ENCODE measurements at places on chromosomes 2 and 18.
A peak's percentile ranks its signal among the peaks of the same experiment; 100 is the strongest.

- DNase-seq = no peak
Observed at GRCh38 chr2:27922842-27923241, 32.3 kb downstream of the BABAM2 start.

- no peak for DNase-seq
Observed at GRCh38 chr2:86382698-86383097, 45.3 kb upstream of the REEP1 start.

GRCh38 chr2:175887776-175888175 lies 114.3 kb downstream of the LNPK start:
- no peak for DNase-seq

DNA sequence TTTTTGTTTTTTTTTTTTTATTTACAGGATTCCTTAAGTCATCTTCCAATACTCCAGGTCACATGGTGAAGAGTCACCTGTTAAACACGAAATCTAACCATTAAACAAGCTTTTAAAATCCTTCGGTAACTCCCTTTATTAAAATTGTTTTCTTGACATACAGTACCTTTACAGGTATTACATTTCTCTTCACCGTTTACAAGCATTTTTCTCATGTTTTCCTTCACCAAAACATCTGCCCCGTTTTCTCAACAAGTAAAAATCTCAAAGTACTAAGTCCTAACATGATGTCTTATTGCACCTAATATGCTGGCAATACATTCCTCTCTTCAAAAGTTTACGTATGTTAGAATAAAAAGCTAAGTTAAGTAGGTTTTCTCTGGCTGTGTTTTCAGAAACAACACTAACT lies 1.1 kb downstream of the PUM2 start:
- no peak for DNase-seq

DNA sequence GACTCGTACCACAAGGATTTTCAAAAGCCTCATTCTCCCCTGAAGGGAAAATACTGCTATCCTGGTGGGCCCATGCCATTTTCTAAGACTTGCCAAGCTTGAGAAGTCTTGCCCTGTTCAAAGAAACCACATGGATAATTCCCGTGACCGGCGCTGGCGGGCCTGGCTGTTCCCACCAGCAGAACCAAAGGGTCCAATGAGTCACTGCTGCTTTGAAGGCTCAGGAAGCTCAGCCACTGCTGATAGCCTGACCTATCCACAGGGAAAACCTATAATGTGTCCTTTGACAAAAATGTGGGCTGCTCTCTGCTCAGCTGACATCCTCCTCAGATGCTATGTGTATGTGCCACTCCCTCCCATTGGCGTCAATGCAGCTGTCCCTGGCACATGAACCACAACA lies 137.9 kb upstream of the RAB12 start:
- DNase-seq = no peak

- no peak for DNase-seq
Observed at GRCh38 chr2:46876741-46877384, 38.7 kb downstream of the MCFD2 start.

GRCh38 chr2:6053743-6054142 lies 361.6 kb downstream of the SOX11 start:
- DNase-seq = no peak

- DNase-seq = no peak
Observed at GRCh38 chr2:70089983-70090525, 2.8 kb downstream of the PCBP1 start.

DNA sequence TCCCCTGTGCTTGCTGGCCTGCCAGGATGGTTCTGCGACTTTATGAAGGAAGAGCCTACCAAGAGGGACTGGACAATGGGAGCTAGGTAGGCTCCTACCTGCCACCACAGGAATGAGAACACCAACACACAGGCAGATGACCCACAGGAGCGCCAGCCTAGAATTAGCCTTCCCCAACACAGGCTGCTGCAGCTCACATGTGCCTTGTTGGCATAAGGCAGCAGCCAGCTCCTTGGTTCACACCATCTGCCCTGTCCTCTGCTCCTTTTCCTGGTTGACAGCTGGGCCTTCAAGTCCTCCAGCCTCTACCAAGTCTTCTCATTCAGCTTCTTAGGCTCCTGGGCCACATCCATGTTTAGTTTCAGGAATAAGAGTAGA lies 705.4 kb upstream of the RAB6C start:
- no peak for DNase-seq

DNA sequence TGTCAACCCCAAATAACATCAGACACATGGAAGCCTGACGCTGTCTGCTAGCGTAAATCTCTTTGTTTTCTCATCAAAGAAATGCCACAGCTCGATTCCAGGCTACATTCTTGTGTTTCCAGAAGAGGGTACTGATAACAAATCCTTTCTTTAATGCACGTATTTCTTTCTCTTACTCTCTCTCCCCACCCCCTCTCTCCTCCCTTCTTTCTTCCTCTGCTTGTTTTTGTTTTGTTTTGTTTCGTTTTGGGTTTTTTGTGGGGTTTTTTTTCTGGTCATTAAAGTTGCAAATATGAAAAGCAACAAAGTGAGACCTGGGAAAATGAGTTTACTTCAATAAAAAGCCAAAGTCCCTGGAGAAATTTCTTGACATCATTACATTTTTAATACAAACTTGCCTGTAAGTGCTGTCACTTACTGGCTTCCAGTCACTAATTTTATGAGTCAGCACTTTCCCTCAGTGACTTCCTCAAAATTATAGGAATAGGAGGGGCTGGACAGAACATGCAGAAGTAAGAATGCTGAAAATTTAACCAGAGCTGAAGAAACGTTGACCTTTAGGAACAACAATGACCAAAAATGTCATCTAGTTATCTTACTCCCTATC lies 106.7 kb upstream of the NABP1 start:
- DNase-seq = no peak

DNA sequence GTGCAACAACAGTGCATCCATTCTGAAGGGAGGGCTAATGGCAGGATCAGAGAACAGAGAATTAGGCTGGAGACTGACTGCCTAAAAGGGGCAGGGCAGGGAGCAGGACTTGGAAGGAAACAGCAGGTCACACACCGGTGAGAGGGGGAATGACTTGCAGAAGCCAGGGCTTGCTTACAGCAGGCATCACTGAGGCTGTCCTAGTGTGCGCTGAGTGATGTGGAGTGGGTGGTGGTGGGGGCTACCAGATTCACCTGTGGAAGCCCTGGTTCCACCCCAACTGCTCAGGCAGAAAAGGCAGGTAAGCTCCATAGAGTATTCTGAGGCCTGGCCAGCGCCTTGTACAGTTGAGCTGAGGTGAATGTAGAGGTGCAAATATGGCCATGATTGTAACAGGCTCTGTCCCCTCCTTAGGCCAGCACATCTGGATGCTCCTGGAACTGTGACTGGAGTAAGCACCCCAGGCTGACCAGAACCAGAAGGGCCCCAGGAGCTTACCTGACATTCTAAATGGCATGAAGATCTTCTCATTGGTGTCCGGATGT lies 49.4 kb downstream of the SFXN5 start:
- no peak for DNase-seq

DNA sequence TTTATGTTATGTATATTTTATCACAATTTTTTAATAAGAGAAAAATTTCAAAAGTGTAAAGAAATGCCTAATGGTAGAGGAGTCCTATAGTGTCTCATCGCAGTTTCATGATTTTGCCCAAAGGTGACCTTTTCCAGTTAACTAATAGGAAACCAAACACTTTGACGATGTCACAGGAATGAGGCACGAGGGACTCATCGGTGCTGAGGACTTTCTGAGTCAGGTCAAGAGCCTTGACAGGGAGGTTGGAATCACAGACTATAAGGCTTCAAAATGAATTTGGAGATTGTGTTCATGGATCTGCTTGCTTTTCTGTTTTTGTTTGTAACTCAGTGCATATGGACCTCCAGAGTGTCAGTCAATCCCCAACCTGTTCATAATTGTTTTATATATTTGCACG lies 15.1 kb upstream of the RTTN start:
- DNase-seq = no peak

DNA sequence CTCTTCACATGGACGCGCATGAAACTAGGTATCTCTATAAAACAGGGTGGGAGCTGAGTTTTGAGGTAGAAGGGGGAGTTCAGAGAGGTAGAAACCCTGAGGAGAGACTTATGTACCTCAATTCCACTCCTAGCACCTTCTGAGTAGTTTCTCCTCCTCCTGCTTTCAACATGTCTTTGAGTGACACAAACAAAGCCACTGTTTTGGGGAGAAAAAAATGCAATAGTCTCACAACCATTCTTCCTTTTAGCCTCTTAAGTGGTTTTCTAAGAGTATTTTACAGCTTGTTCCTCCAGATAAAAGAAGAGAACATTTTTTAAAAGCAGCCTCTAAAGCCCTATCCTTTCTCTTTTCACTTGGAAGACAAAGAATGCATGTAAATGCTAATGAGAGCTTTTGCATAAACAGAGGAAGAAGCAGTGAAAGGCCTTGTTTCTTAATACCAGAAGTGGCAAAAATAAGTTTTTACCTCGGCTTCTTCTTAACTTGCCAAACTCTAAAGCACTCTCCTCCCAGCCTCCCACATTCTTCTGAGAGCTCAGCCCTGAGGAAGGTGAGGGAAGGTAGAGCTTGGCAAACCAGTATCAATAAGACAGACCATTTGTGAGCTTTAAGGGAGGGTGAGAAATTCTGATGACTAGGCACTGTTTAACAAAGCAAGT lies 1304.4 kb upstream of the ACVR2A start:
- DNase-seq = peak; percentile 87

GRCh38 chr2:43024515-43025011 lies 201.8 kb downstream of the ZFP36L2 start:
- DNase-seq = peak; percentile 56

DNA sequence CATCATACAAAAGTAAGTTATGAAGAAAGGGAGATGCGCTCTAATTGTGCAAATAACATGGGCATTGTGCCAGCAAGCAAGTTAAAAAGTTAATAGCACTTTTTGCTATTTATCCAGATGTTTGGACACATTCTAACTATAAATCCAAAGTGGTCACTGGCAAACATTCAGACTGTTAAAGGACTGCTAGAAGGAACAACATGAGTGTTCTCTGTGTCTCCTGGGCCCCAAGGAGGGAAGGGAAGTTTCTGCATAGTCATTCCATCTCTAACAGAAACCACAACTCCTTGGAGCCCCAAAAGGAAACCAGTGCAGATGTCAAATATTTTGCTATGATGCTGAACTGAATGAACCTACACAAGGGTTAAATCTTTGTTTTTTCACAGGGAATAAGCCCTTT lies 213.3 kb upstream of the HNRNPA3 start:
- DNase-seq = no peak

GRCh38 chr2:48433682-48434081 lies 96.3 kb upstream of the STON1 start:
- no peak for DNase-seq

- DNase-seq = no peak
Observed at GRCh38 chr2:148531669-148532428, 112.7 kb upstream of the EPC2 start.

DNA sequence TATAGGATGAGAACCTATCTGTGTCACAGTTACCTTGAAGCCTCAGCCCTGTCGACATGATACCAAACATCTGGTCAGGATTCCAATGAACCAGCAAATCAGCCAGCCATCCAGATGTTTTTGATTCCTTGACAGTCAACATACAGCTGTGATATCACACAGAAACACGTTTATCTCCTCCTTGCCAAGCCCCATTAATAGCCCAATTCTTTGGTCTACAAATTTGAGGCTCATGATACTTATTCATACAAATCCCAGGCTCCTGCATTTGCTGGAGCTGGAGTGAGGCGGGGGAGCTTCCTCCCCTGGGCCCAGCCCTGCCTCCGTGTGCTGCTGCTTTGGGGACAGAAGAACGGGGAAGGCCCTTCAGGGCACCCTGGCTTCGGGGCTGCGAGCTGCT lies 611.6 kb upstream of the SALL3 start:
- DNase-seq = no peak

DNA sequence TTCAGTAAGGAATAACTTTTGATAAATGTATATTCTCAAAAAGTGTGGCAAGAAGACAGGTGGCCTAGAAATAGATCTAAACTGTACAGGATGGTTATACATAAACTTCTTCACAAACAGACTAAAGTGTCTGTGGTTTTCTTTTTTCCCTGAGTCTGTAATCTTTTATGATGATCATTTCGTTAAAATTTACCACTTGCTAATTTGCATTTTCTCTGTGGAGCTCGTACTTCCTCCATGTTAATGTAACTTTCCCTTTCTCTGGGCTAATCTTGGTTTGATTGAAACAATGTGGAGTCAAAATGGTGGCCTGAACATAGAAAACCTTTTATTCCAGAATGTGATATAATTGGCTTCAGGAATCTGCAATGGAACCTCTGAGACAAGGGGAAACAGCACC lies 166.2 kb downstream of the FTCDNL1 start:
- DNase-seq = no peak

- no peak for DNase-seq
Observed at GRCh38 chr2:145841973-145842372, 1322.1 kb upstream of the ZEB2 start.

GRCh38 chr2:234451852-234452625 lies 44.8 kb downstream of the ARL4C start:
- no peak for DNase-seq
